H1 (cell line): ENCODE measurements at places on chromosomes 6 and 20. TPM values are rescaled to one million over a fixed set of nuclear protein-coding genes. Genes with fewer than 3 reads are reported as not detected.

GRCh38 chr6:127207591-127208120 is 59.0 kb upstream of the RNF146 start:
- DNase-seq, result no peak

- DNase-seq, result no peak
These were observed 126.5 kb downstream of the UTRN start for GRCh38 chr6:144411531-144412165.

DNA sequence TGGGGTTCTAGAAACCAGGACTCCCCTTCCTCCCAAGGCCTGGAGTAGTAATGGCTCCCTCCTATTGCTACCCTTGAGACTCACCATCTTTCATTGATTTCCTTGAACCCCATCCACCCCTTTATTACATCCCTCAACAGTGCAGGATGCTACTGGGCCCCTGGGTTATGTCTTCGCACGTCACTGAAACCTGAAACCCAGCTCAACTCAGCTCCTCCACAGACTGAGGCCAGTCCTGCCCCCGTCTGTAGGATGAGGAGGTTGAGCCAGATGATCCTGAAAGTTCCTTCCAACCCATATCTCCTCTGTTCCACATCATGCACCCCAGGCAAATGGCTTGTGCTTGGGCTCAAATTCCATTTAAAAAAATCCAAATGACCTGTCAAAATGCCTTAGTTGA is 21.4 kb downstream of the CPNE5 start:
- DNase-seq, result no peak

DNA sequence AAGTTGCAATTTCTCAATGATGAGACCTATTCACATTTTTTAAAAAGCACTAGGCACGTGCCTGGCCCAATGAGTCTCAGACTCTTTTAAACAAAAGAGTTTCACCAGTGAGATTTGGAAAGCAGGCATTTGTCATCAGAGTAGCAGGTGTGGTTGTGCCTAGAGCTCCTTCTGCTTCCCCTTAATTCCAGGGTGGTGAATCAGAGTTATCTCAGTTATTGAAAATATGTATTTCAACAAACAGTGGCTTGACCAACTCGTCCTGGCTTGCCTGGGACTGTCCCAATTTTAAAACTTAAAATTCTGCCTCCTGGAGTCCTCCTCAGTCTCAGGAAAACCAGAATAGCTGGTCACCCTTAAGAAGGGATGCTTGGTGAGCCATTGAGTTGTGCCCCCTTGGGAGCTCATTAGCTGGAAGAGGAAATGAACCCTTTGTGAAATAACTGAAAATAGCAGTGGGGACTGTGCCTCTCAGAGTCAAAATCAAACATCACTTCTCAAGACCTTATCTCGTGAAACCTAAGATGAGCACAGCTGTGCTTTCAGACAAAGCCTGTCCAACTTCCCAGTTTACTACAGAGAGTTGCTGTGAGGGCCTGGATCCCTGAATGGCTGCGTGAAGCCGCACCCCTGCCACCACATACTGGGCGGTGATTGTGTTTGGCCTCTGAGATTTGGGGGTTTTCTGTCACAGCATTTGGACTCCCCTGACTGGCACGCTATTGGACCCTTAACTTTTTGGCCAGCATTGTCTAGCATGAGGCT is 116.3 kb downstream of the ANKRD60 start:
- no peak for DNase-seq

GRCh38 chr20:4427940-4428586 is 293.6 kb upstream of the PRND start:
- DNase-seq, result no peak

DNA sequence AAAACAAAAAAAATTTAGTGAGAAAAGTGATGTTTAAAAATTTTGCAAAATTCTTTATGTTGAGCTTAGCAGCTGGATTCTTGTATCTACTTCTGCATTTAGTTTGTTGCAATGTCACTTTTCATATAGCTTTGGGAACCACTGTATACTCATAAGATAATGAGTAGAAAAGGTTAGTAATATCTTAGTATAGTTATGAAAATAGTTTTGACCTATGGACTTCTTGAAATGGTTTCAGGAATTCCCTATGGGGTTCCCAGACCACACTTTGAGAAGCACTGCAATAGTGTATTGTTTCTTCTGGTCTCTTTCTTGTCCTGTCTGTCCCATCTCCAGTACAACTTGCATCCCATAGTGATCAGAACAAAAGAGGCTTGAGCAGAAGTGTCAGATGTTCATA is 29.4 kb downstream of the PPP1R16B start:
- DNase-seq, result no peak

GRCh38 chr20:8346700-8347270 is 214.7 kb downstream of the PLCB1 start:
- no peak for DNase-seq

GRCh38 chr20:15882553-15882952 is 690.7 kb downstream of the KIF16B start:
- no peak for DNase-seq

- DNase-seq, result no peak
These were observed 373.8 kb downstream of the GJA1 start for GRCh38 chr6:121809211-121809610.

DNA sequence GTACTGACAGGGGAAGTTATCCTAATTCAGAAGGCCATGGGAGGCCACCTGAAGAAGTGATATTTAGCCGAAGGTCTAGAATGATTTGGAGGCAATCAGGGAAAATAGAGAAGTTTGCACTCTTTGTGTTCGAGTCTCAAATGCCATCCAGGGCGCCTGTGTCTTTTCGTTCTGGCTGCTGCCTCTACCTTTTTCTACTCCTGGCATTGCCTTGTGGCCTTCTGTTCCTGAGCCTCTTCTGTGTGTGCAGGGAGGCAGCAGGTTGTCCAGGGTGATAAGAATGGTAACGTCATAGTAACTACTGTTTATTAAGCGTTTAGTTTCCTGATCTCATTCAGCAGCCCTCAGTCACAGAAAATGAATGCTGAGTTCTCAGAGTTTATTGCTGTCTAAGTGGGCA is 252.1 kb downstream of the FARS2 start:
- no peak for DNase-seq

- no peak for DNase-seq
These were observed 22.5 kb downstream of the SLC52A3 start for GRCh38 chr20:745683-746301.

- no peak for DNase-seq
These were observed 107.7 kb downstream of the JPH2 start for GRCh38 chr20:44079291-44079690.

GRCh38 chr20:1187605-1188171 is 2.9 kb upstream of the TMEM74B start:
- no peak for DNase-seq

DNA sequence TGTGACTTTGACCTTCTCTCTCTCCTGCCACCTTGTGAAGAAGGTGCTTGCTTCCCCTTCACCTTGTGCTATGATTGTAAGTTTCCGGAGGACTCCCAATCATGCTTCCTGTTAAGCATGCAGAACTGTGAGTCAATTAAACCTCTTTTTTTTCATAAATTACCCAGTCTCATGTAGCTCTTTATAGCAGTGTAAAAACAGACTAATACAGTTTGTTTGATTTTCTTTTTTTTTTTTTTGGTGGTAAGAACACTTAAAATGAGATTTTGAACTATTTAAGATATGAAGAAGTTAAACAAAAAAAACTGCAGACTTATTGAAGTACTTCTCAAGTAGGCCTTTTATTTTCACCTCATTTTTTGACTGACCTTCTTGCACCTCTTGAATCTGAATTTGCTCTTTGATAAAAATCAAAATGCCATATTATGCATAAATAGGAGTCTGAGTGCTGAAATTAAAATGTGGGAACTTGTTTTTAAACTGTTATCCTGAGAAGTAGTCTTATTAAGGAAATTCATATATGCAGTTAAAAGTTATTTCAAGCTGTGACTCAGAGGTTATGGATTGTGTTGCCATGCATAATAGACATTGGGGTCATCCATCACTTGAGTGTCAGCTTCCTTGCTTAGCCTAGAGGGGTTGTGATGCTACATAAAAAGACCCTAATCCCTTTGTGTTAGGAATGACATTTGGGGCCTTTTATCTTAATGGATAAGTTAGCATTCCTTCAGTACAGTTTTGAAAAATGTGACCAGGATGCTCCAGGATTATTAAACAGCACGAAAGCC is 447.9 kb upstream of the FKBP1C start:
- no peak for DNase-seq

- DNase-seq, result no peak
These were observed 222.9 kb downstream of the DLL1 start for GRCh38 chr6:170067923-170068360.

DNA sequence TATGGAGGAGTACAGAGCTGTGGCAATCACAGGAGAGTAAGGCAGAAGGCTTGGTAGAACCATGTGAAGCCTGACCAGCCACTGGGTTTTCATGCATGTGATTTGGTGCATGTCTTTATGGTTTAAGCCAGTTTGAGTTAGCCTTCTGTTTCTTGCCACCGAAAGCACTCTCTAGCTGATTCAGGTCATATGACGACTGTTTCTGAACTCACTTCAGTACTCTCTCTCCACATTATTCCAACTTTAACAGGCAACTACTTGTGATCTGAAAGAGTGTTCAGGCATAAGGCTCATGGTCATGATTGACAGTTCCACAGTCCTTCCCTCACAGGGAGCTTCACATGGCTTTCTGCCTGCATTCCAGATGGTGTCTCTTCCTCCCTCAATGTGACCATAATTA is 63.3 kb upstream of the TAB2 start:
- no peak for DNase-seq

- DNase-seq, result no peak
These were observed 67.6 kb downstream of the B4GALT5 start for GRCh38 chr20:49646126-49646525.

DNA sequence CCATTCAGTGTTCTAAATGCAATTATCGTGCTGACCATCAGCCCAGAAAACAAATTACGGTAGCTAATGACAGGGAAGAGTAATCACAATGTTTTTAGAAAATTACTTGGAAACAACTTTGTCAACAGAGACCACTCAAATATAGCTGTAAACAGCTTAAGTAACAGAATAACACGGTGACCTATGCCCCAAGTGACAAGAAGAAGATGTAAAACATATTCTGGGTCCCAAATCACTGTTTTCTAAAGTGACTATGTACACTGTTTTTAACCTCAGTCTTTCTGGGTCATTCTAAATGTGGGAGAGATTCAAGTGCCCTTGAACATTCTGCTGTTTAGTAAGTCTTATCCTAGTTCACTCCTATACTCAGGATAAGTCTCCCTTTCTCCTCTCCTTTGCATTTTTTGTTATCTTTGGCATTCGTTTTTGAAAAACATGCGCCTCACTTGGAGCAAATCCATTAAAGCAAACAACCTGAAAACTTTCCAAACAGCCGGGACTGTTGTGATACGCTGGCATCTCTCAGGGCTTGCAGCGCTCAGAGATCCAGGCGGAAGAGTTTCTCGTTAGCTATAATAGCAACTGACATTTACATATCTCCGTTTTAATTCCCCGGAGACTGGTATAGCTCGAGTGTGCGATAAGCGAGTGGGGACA is 114.5 kb upstream of the SOX4 start:
- no peak for DNase-seq

- DNase-seq, result no peak
These were observed 174.9 kb upstream of the PRND start for GRCh38 chr20:4546786-4547185.

DNA sequence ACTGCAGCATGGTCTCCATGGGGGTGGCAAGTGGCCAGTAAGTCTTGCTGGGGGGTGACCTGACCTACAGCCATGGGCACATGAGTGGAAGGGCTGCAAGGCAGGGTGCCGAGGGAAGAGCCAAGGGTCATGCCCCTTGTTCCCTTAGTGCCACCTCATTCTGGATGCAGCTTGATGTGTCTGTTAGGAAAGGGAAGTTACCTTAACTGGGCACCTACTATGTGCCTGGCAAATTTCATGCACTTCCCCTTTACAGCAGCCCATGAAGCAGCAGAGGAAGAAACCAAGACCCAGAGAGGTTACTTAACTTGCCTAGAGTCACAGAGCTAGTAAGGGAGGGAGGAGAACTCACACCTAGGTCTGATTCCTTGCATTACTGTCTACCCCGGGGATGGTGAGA is 174.0 kb downstream of the MRPL14 start:
- DNase-seq, result no peak

DNA sequence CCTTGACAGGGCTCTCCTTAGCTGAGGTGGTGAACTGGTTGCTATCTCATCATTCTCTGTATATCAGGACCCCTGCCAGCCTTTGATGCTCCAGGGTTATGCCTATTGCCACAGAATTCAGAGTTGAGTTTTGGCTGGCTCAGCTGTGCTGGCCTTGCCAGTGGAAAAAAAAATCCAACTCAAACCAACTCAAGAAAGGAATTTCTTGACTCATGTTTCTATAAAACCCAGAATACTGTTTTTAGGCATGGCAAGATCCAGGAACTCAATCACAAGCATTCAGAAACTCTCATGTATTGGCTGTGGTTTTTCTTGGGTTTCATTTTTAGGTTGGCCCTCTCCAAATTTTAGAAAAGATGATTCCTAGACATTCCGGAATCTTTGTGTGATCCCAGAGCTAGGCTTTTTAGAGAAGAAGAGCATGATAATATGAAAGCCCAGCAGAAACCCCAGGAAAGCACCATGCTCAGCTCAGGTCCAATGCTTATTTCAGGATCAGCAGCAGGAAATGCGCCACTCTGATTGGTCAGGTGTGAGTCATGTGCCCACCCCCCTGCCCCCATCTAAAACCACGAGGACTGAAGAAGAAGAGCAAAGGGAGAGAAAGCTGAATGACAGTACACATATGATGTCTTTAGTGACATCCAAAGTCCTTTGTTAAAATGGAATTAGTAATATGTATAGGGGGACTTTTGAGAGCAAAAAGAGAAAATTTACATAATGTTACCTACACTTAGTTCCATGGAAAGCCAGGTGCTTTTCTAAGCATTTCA is 122.9 kb downstream of the RNF144B start:
- DNase-seq, result no peak

DNA sequence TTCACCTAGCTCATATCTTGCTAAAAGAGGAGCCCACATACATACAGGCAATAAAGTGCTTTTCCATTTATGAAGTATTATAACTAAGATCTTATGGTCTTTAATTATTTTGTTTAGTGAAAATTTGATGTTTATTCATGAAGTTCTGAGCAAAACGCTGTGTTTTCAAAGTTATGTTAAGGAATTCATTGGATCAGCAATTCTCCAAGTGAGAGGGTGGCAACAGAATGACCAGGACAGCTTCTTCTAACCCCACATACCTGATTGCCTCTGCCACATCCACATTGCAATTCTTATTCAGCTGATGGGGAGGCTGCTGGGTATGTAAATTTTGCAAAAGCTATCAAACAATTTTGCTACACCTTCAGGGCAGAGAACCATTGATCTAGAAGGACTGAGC is 116.8 kb downstream of the OGFRL1 start:
- DNase-seq, result no peak

ARHGAP18 gene
- total RNA-seq, result 4.2 and 4.5 TPM in 2 replicates

DEFB124 gene
- total RNA-seq, result not detected in 2 replicates

FOXC1 gene
- total RNA-seq, result 0.13 and 0.22 TPM in 2 replicates

ZNF391 gene
- total RNA-seq, result 12.4 and 13.0 TPM in 2 replicates

PBOV1 gene
- not detected in 2 replicates for total RNA-seq

SUMO4 gene
- total RNA-seq, result 1.0 and 1.3 TPM in 2 replicates

NMBR gene
- not detected in 2 replicates for total RNA-seq
